Gastrocnemius medialis (tissue), 4 donors: ENCODE measurements at places on chromosomes 12 and 14. TPM values are rescaled to one million over a fixed set of nuclear protein-coding genes. Genes with fewer than 3 reads are reported as not detected.
A peak's percentile ranks its signal among the peaks of the same experiment; 100 is the strongest.

Gene OGFOD2
- 8.4 TPM for total RNA-seq

Gene TRHDE
- 0.17 TPM for total RNA-seq

GRCh38 chr14:81485372-81485771, 48.3 kb downstream of the SEL1L start:
- no peaks in the 10 kb centered on the region for H3K4me1 ChIP-seq

Gene APOF
- total RNA-seq, result not detected

Gene SIX6
- total RNA-seq, result 0.32 TPM

GRCh38 chr14:100645196-100645981, 58.2 kb upstream of the BEGAIN start:
- H3K4me1 ChIP-seq, result no peaks in the 10 kb centered on the region
- peak; percentile 52 for DNase-seq
- H3K27ac ChIP-seq, result no peak overlapping the region
- H3K4me3 ChIP-seq, result no peak overlapping the region
- no peaks in the 10 kb centered on the region for H3K27me3 ChIP-seq

Gene OR6S1
- total RNA-seq, result not detected

DNA sequence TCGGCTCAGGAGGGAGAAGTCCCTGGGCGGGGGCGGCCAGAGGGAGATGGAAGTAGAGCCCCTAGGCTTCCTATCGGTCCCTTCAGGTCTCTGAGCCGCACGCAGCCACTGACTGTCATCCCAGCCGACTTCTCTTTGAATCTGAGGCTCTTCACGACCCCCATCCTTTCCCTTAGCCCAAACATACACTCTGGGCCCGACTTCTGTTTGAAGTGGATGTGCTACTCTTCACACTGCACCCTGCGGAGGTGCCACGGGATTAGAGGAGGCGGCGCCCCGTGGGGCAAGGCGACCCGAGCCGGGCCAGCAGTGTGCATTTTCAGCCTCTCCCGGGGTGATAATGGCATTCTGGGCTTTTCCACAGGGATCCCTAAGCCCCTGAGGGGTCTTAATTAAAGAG, 6.0 kb upstream of the DACT1 start:
- no peak overlapping the region for H3K4me3 ChIP-seq
- no peak overlapping the region for H3K27ac ChIP-seq
- H3K27me3 ChIP-seq, result no peaks in the 10 kb centered on the region
- no peaks in the 10 kb centered on the region for H3K36me3 ChIP-seq
- no peaks in the 10 kb centered on the region for H3K4me1 ChIP-seq
- no peak for DNase-seq

DNA sequence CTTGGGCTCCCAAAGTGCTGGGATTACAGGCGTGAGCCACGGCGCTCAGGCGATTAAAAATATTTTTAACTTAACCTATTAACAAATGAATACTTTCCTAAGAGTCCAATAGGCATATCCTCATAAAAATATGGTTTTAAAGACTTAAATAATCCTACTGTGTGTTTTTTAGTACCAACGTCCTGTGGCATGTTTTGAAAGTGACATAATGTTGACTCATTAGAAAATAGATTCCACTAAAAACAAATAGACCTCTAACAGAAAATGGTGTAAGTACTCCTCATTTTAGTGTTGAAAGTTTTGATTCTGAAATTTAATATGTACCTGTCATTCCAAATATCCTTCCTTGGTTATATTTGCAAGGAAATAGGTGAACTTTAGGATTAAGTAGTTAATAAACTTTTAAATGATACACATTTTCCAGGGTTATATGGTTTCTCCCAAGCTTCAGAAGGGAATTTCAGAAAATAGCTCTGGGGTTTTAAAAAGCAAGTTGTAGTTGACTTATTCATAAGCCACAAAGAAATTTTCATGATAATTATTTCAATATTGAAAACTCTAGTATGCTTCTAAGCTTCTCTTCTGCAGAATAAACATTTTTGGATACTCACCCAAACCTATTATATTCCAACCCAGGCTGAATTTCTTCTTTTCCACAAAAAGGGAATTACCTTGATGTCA, 12.1 kb upstream of the LUM start:
- no peaks in the 10 kb centered on the region for H3K36me3 ChIP-seq
- H3K4me3 ChIP-seq, result no peak overlapping the region
- H3K27me3 ChIP-seq, result no peaks in the 10 kb centered on the region
- H3K4me1 ChIP-seq, result no peaks in the 10 kb centered on the region
- no peak for DNase-seq
- H3K27ac ChIP-seq, result no peak overlapping the region

Gene ANO4
- not detected for total RNA-seq

DNA sequence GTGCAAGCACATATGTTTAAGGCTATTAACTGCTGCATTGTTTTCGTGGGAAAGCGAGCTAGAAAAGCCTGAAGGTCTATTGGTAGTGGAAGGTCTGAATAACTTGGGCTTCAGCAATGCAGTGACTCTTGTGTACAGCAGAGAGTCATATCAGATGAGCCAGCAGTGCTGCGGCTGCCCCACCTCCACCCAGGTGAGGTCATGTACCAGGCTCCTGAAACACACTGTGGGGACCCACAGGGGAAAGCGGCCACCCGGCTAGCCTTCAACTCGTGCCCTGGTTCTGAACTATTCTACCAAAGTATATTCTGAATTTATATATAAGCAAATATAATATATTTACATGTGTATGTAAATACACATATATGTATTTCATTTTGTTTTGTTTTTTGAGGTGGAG, 12.7 kb upstream of the RAN start:
- no peak overlapping the region for H3K27ac ChIP-seq
- no peaks in the 10 kb centered on the region for H3K36me3 ChIP-seq
- peaks cover 8% of the 10 kb centered on the region for H3K27me3 ChIP-seq
- H3K4me3 ChIP-seq, result no peak overlapping the region

GRCh38 chr12:96063046-96063445, 27.7 kb upstream of the LTA4H start:
- DNase-seq, result no peak
- no peaks in the 10 kb centered on the region for H3K36me3 ChIP-seq
- H3K4me3 ChIP-seq, result no peak overlapping the region
- H3K27me3 ChIP-seq, result no peaks in the 10 kb centered on the region

Gene TMEM121
- 1.2 TPM for total RNA-seq

DNA sequence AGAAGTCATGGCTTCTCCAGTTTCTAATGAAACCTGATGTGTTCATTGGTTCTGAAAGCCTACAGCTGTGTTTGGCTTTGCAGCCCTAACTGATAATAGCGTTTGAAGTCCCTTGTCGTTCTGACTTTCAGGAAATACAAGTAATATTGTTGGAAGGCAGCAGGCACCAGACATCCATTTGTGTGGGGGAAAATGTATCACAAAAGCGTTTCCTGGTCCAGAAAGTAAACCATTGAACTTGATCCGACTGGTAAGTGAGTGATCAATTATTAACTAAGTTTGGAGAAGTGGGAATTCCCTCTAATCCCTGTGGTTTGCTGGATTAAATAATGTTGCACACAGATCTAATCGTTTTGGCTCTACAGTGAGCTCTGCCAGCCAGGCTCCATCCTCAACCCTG, 77.3 kb upstream of the LTA4H start:
- no peaks in the 10 kb centered on the region for H3K4me1 ChIP-seq
- no peak overlapping the region for H3K4me3 ChIP-seq
- DNase-seq, result no peak
- no peak overlapping the region for H3K27ac ChIP-seq
- H3K27me3 ChIP-seq, result no peaks in the 10 kb centered on the region

DNA sequence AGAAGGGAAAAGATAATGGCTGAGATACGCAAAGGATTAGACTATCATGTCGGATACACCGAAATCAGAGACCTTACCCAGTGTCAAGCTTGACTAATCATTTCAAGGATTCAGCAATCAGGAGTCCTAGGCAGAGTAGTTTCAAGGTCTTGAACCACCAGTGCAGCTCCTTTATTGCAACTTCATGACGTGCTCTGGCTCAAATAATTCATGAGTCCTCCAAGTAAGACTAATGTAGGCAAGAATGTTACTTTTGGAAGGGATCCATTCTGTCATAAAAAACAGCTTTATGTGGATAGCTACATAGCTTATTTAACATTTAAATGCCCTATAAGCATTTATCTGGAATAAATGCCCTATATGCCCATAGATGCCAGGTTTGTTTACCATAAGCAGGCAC, 123.2 kb downstream of the LMO3 start:
- no peak overlapping the region for H3K27ac ChIP-seq
- H3K36me3 ChIP-seq, result no peaks in the 10 kb centered on the region
- no peaks in the 10 kb centered on the region for H3K4me1 ChIP-seq
- no peak for DNase-seq
- no peaks in the 10 kb centered on the region for H3K27me3 ChIP-seq

DNA sequence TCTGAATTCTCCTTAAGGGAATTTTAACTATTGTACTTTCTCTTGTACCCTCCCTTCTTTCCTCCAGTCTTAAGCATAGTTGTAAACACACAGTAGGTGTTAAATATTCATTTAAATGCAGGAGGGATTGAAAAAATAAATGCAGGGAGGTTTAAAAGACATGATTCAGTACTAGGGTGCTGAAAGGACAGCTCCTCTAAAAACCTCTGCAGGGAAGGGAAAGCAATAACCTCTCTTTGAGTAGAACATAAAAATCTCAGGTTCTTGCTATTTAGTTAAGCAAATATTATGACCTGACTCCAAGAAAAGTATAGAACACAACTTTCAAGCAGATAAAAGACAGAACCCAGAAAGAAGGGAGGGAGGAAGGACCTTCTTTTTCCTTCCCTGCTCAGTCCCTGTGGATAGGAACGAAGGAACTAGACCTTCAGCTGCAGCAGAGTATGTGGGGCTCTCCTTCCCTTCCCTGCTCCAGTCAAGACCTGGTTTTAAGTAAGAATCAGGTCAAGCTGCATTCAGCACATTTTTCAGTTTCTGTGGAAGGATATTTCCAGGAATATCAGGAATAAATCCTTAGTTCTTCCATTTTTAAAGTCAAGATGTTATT, 4.7 kb downstream of the MAP3K9 start:
- H3K4me1 ChIP-seq, result peaks cover 6% of the 10 kb centered on the region
- H3K4me3 ChIP-seq, result no peak overlapping the region
- DNase-seq, result no peak
- no peaks in the 10 kb centered on the region for H3K36me3 ChIP-seq

Gene KRT7
- 4.4 TPM for total RNA-seq

Gene CMA1
- 0.76 TPM for total RNA-seq

- H3K4me1 ChIP-seq, result peaks cover 9% of the 10 kb centered on the region
- H3K36me3 ChIP-seq, result no peaks in the 10 kb centered on the region
- H3K27me3 ChIP-seq, result no peaks in the 10 kb centered on the region
- no peak overlapping the region for H3K4me3 ChIP-seq
- no peak overlapping the region for H3K27ac ChIP-seq
Measured at GRCh38 chr14:50047274-50047676, 69.1 kb downstream of the VCPKMT start.

Gene TAS2R7
- not detected for total RNA-seq

Gene HOXC6
- 3.3 TPM for total RNA-seq

- no peaks in the 10 kb centered on the region for H3K4me1 ChIP-seq
- no peaks in the 10 kb centered on the region for H3K36me3 ChIP-seq
- no peak for DNase-seq
- H3K27ac ChIP-seq, result no peak overlapping the region
- H3K27me3 ChIP-seq, result no peaks in the 10 kb centered on the region
Measured at GRCh38 chr14:85399186-85399585, 130.8 kb upstream of the FLRT2 start.

- DNase-seq, result no peak
- H3K36me3 ChIP-seq, result no peaks in the 10 kb centered on the region
- no peak overlapping the region for H3K4me3 ChIP-seq
- H3K27ac ChIP-seq, result no peak overlapping the region
Measured at GRCh38 chr14:102668291-102668873, 75.9 kb downstream of the RCOR1 start.

Gene OASL
- 0.36 TPM for total RNA-seq

DNA sequence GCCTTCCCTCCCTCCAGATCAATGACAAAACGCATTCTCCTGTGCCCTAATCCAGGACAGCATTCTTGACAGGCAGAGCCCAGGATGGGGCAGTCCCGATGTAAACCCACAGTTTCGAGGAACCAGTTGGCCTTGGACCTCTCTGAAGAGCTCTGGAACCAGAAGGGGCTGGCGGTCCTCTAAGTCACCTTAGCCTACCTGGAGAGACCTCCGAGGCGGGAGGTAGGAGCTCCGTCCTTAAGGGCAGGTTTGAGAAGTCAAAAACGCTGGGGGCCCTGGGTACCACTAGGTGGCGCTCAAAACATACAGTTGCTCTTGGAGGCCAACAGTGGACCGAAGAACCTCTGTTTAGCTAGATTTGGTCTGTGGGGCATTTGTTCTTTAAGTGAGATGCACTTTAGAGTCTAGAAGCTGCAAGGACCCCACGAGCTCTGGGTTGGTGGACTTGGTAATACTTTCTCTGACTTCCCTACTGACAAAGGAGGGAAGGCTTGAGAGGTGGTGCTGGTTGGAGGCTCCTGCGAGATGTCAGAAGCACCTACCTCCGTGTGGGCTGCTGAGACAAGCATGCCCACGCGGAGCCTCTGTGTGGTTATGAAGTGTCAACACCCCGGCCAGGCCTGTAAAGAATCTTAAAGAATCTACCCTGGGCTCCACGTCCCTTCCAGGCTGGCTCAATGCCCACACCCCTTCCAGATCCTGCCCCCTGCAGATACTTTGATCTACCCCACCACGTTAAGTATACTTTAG, 74.8 kb upstream of the CHST11 start:
- DNase-seq, result peak; percentile 48
- no peak overlapping the region for H3K4me3 ChIP-seq
- H3K4me1 ChIP-seq, result no peaks in the 10 kb centered on the region
- no peaks in the 10 kb centered on the region for H3K36me3 ChIP-seq
- no peak overlapping the region for H3K27ac ChIP-seq
- H3K27me3 ChIP-seq, result no peaks in the 10 kb centered on the region

DNA sequence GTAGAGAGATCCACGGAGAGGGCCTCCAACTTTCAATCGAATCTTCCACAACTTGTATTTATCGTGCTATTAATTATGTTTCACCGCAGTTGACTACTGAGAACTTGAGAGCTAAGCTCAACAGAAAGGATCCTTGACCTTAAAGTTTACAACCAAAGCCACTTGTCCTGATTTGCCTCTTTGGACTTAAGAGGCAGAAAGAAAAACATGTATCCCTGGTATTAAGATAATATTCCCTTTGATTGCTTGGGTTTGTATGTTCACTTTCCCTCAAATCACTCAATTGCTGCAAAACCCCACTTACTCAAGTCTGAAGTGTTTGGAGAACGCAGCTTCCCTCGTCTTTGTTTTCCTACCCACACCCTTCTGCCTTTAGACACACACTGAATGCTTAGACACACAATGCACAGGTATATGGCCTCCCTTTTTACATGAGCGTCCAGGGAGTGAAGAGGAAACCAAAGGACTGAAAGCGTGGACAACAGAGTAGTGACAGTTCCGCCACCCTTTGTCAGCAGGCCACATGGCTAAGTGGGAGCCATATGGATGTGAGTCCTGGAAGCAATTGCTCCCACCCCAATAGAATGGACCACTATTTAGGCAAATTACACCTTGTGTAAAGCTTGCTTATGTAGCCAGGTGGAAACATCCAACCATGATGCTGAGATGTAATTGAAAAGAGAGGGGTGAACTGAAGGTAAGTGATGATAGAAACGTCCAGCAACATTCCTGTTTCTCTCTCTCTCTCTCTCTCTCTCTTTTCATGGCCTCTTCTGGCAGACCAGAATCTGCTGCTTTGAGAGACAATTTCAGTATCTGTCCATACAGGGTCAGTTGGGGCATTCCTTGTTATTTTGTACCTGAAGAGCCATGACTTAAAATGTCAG, 1.4 kb upstream of the PKP2 start:
- H3K4me1 ChIP-seq, result no peaks in the 10 kb centered on the region
- H3K27me3 ChIP-seq, result peaks cover 15% of the 10 kb centered on the region
- no peak overlapping the region for H3K27ac ChIP-seq
- no peak overlapping the region for H3K4me3 ChIP-seq
- H3K36me3 ChIP-seq, result no peaks in the 10 kb centered on the region
